ENCODE measurements at places on chromosomes 1 and 21.
A peak's percentile ranks its signal among the peaks of the same experiment; 100 is the strongest.

DNA sequence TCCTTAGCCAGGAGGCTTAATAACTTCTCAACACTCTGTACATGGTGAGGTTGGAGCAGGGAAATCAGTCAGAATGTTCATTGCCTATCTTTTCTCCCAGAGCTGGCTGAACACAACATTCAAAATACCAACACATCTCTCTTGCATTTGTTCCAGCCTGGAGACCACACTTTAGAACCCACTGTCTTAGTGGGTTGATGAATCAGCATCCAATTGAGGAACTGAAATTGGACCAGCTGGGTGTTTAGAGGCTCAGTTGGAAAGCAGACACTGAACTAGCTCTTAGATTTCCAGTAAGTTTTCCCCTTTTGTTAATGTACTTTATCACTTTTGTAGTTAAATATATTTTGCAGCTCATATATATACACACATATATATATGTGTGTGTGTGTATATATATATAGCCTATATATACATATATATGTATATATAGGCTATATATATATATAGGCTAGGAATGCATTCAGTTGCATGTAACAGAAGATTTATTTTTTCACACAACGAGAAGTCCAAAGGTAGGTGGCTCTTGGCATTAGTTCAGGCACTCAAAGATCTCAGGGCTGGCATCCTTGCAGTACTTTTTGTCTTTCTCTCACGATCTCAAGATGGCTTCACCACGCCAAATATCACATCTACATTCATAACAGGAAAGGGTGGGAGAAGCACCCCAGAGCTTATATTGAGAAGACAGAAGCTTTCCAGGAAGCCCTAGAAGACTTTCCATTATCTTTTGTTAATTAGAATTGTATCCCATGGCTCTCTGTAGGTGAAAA lies 35.0 kb upstream of the HUNK start:
- no peak for DNase-seq

DNA sequence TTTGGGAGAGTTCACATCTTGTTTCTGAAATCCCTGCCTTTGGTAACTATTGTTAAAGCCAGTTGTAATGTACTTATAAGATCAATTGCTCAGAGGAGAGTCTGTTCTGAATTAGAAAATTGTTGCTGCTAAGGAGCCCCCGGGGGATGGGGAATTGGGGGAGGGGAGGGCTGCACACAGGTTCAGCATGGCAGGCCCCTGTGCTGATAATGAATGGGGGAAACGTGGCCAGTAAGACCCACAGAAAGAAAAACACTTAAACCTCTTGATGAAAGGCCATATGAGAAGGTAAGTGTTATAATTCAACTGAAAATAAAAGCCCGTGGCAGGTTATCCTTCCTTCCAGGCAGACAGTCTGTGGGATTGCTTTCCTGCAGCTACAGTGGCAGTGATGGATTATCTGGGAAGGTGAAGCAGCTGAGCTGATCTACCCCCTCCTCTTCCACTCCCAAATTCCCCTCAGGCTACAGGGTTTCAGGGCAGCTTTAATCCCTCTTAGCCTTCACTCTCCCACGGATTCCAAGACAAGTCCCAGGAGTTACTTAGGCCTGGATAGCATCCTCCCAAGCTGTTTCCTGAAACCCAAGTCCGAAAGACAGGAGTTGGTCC lies 398.8 kb downstream of the TBX15 start:
- DNase-seq = no peak

DNA sequence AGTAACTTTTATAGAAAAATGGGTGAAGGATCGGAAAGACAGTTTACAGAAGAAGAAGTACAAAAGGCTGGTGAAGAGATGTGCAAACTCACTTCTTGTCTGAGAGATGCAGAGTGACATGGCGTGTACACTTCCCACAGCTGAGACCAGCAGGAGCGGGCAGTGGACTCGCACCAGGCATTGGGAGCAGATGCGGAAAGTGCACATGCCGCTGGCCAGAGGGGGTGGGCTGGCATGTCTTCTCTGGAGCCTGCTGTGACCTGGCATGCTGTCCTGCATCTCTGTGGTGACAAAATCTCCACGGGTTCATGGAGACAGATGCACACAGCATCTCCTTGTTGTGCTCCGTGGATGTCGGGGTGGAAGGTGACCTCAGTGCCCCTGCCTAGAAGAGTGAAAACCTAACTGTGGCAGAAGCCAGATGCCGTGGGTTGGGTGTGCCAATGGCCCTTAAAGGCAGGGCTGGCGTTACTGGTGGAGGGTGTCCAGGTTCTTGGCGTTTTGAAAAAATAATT lies 128.6 kb upstream of the COL6A1 start:
- DNase-seq = no peak

DNA sequence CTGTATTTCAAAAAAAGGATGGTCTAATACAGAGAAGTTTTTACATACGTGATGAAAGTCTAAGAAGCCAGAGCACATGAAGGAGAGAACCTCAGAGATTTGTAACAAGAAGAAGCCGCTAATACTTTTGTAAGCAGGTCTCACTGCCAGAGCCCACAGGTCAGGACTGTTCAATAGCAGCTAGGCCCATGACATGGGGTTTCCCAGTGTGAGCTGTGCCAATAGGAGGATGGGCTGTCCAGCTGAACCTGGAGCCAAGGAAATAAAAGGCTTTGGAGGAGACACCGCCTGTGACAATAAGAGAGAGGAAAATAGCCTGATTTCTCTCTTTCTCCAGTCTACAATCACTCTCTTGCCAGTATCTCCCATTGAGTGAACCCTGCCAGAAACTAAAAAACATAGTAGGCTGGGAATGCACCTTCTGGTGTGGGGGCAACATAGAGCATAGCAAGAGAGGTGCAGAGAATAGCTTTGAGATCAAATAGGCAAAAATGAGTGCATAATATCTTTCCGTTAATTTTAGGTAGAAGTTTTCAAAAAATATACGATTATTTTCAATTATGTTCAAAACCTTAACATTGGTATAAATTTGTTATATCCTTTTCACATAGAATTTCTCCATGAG lies 360.3 kb downstream of the NEGR1 start:
- DNase-seq = no peak

GRCh38 chr1:41978986-41979385 lies 60.3 kb upstream of the HIVEP3 start:
- no peak for DNase-seq

DNA sequence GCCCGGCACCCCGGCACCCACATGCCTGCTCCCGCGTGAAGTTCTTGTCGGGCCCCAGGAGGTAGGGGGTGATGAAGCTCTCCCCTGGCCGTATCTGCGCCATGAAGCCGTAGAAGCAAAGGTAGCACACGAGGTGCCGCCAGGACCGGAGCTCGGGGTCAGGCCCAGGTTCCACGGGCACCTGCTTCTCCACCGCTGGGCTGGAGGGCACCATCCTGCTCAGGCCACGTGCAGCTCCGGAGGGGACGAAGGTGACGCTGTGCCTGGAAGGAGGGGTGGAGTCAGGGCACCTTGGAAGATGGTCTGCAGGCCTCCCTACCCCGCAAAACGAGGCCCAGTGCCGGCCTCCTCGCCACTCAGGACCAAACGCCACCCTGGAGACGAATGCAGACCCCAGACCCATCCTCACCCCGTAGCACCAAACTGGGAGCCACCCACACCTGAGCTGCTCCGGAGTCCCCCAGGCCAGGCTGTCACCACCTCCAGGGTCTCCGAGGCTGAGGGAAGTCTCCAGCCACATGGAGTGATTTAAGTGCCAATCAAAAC lies 4.4 kb downstream of the SLC19A1 start:
- no peak for DNase-seq

DNA sequence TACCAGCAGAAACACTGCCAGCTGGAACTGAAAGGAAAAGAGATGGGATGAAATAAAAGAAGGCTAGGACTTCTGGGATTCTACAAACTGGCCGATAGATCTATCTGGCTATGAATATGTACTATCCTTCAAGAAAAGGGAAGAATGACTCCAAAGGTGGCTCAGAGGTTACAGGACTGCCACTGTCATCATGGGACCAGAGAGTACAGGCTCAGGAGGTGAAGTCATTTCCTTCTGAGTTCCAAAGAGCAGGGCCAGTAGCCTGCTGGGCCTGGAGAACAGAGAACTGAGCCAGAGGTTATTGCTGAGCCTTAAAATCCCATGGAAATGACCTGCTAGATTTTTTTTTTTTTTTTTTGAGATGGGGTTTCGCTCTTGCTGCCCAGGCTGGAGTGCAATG lies 27.6 kb downstream of the ZNF496 start:
- DNase-seq = no peak

- DNase-seq = no peak
These were observed 93.6 kb downstream of the SNRPE start for GRCh38 chr1:203954788-203955552.

- DNase-seq = no peak
These were observed 10.1 kb downstream of the CFAP45 start for GRCh38 chr1:159889821-159890252.

DNA sequence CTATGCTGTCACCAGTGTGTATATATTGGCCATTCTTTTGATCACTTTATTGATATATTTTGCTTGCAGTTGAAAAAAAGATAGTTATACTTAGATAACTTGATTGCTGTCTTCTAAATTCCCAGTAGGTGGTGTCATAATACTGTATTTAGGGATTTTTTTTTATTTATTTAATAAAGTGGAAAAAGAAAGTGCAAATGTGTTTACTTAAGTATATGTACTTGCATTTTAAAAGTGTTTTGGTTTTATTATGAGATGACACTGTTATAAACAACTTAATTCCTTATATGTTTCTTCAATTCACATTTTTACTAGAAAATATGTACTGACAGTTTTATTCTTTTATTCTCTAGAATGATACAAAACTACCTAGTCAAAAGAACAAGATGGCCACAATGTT lies 164.8 kb downstream of the USP25 start:
- DNase-seq = no peak

GRCh38 chr1:119740896-119741780 lies 27.6 kb downstream of the HMGCS2 start:
- DNase-seq = no peak

GRCh38 chr1:237154157-237154556 lies 112.2 kb downstream of the RYR2 start:
- no peak for DNase-seq

- DNase-seq = no peak
These were observed 19.1 kb downstream of the NME7 start for GRCh38 chr1:169348383-169349036.

GRCh38 chr1:226722901-226723656 lies 16.0 kb downstream of the ITPKB start:
- DNase-seq = no peak

GRCh38 chr1:226006686-226007085 lies 7.5 kb upstream of the SDE2 start:
- no peak for DNase-seq

DNA sequence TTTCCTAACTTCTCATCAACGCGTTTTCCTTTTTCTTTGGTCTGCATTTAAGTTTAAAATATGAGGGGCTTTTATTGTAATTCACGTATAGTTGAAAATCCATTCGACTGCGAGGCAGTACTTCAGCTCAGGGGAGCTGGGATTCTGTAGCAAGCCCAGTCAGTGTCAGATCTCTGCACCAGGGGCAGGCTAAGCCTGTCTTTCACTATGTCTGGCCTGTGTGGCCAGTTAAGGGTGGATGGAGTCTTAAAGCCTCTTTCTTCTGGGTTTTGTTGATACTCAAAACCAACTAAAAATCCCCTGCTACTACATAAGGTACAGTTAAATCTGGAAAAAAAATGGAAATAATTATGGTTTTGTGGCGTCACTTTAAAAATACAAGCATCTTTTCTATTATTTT lies 124.7 kb downstream of the TYW3 start:
- no peak for DNase-seq

DNA sequence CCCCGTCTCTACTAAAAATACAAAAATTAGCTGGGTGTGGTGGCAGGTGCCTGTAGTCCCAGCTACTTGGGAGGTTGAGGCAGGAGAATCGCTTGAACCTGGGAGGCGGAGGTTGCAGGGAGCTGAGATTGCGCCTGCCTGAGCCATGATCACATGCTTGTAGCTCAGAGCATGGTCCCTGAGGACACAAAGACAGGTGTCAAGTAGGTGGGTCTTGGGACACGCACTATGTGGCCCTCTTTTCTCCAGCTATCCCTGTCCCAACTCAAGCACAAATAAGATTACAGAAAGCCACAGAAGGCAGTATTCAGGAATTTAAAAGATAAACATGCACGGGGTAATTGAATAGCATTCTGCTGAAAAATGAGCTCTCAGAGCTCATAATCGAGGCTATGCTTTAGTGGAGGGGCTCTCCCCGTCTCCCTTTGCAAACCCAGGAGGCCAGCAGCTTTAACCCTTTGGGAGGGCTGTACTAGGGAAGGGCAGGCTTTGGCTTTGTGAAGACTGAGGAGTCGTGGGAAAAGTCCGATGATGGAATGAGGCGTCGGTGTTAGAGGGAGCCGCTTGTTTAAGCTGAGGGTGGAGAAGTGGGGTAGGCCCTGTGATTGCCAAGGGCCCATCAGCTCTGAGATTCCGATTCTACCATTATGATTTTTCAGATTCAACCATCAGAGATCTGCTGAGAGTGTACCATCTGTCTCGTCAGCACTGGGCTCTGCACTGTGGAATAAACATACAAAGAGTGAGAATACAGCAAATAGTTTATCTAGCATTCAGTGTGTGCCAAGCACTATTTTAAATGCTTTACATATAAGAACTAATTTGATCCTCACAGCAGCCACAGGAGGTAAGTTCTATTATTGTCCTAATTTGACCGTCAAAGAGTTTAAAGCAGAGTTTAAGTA lies 59.7 kb upstream of the CD34 start:
- DNase-seq = no peak

- DNase-seq = no peak
These were observed 10.3 kb downstream of the CNTN2 start for GRCh38 chr1:205053296-205053695.

DNA sequence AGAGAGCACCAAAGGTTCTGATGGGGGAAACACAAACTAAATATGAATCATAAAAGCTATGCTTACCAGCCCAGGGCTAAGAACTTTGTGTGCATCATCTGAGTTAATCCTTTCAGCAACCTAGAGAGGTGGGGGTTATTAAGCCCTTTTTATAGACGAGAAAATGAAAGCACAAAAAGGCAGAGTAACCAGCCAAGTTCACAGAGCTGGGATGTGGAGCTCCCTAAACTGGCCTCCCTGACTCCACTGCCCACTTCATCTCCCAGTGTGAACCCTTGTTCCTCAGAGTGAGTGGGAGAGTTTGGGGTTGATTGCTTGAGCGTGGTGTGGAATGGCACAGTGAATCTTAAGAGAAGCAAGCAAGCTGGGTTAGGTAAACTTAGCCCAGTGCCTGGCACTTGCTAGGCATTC lies 10.8 kb upstream of the BCAR3 start:
- no peak for DNase-seq

GRCh38 chr21:41766883-41767605 lies at the start of gene RIPK4:
RIPK4 (minus strand) TSS chr21:41767052; CDS start chr21:41767041, 11 bp downstream.
- peak; percentile 21 for DNase-seq

DNA sequence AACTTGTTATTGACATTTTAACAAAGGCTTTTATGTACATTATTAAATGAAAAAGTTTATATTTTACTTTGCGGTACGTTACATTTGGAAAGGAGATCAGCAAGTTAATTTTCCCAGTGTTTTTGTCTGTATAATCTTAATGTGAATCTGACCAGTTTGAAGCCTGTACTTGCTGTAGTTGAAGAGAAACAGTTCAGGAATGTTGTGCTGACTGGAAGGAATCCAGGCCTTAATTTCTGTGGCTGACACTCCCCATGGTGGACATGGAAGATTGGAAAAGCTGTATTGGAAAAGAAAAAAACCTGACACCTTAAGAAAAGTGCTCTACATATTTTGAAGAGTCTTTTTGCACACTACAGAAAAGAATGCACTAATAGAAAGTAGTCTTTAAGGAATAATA lies 15.5 kb downstream of the LEPR start:
- DNase-seq = no peak

- no peak for DNase-seq
These were observed 19.7 kb downstream of the DPYD start for GRCh38 chr1:97901017-97901658.
